ENCODE measurements at places on chromosomes 11 and 22. TPM values are rescaled to one million over a fixed set of nuclear protein-coding genes. Genes with fewer than 3 reads are reported as not detected.

ZBTB16 gene
- not detected for polyA plus RNA-seq

FIBIN gene
- polyA plus RNA-seq, result 44.4 TPM

INSC gene
- polyA plus RNA-seq, result 0.40 TPM

PRAME gene
- polyA plus RNA-seq, result not detected
